ENCODE measurements at places on chromosomes 6 and 20. TPM values are rescaled to one million over a fixed set of nuclear protein-coding genes. Genes with fewer than 3 reads are reported as not detected.

The EPPIN gene
- polyA plus RNA-seq: not detected

The TBXT gene
- not detected for polyA plus RNA-seq

The SPATS1 gene
- polyA plus RNA-seq: not detected

The PGBD1 gene
- 2.3 TPM for polyA plus RNA-seq

The SLC17A1 gene
- not detected for polyA plus RNA-seq

The XKR7 gene
- polyA plus RNA-seq: under 0.01 TPM

The OR2B6 gene
- not detected for polyA plus RNA-seq

GRCh38 chr6:44696099-44696498 lies 308.6 kb downstream of the CDC5L start:
- DNase-seq: no peak

DNA sequence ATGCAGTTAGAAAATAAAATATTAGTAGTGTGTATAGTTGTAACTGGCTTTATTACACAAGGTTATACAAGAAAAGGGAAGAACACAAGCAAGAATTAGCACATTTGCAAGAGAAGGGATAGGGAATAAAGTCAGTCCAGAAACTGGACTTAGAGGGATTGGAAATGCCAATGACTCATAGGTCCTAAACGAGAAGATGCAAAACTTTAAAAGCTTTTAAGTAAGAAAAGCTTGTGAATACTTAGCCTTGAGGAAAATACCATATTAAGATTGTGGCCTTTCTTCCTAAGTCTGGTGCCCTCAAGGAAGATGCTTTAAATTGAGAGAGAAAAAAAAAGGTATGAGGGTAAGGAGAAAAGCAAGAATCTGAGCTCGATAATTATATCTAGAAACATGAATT lies 102.3 kb upstream of the MCHR2 start:
- no peak for DNase-seq

DNA sequence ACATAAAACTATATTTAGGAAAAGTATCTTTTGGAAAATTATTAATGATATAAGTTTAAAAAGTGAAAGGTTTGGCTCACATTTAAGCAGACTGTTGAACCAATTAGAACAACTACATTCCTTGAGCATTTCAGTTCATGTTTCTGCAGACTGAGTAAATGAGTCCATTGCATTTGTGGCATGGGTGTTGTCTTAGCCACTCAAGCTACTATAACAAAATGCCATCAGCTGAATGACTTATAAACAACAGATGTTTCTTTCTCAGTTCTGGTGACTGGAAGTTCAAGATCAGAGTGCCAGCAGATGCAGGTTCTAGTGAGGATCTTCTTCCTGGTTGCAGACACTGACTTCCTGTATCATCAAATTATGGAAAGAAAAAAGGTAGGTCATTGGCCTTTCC lies 67.1 kb upstream of the SLC2A12 start:
- no peak for DNase-seq

DNA sequence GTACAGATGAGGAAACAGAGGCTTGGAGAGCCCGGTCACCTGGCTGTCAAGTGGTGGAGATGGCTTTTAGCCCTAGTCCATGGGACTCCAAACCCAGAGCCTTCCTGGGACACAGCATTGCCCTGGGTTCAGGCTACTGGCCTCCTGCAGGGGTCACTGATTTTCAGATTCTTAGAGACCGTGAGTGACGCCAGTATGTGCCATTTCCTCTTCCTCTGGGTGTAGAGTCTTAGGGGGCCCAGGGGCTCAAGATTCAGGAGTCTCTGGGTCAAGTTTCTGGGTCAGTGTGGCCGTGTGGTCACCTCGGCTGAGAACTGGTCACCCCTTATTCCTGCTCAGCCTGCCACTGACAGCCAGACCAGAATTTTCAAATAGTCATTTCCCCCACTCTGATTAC lies 574 bp downstream of the ARHGAP40 start:
- DNase-seq: no peak

DNA sequence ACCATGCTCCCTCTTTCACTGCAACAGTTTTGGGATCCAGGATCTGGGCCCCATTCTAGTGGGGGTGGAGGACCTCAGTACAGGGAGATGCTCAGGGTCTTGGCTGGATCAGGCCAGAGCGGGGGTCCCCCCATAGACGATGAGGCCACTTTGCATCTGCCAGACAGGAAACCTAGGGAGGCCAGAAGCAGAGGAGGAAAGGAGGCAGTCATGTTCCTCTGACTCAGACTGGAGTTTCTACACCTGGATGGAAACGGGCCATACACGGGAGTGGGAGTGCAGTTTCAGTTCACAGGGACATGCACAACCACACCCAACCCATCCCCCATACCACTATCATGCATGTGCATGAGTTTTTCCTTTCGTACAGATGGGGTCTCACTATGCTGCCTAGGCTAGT lies 3.6 kb upstream of the EMILIN3 start:
- no peak for DNase-seq

GRCh38 chr20:2752567-2753460 lies 47.6 kb downstream of the CPXM1 start:
- DNase-seq: peak; percentile 72

DNA sequence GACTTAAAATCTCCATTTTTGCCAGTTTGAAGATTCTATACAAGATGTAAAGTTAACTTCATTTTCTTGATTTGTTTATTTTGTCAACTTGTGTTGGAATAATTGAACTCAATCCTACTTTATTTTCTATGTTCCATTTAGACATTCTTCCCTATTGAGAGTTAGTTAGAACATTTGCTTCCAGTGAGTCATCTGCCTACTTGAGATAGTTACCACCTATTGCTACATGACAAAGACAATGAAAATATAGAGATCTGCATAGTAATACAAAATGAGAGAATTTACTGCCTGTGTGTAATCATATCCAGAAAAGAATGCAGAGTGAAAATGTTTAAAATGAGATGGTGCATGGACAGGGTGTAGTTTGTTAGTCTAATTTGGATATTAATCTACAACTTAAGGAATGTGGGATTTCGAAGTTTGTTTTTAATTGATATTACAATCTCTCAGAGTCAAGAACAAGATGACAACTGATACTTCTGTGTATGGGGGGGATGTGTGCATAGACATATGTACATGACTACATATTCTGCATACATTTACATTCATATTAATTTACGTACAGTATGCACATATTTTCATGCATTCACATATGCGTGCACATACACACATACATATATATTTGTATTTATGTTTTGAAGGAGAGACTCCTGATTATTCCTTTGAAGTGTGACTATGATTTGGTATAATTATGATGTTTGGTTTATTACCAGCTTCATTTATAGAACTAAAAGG lies 420.1 kb downstream of the NKAIN2 start:
- DNase-seq: no peak

- no peak for DNase-seq
These were observed 17.5 kb downstream of the SLC52A3 start for GRCh38 chr20:750801-751200.

- no peak for DNase-seq
These were observed 106.3 kb downstream of the PREX1 start for GRCh38 chr20:48721324-48722001.

DNA sequence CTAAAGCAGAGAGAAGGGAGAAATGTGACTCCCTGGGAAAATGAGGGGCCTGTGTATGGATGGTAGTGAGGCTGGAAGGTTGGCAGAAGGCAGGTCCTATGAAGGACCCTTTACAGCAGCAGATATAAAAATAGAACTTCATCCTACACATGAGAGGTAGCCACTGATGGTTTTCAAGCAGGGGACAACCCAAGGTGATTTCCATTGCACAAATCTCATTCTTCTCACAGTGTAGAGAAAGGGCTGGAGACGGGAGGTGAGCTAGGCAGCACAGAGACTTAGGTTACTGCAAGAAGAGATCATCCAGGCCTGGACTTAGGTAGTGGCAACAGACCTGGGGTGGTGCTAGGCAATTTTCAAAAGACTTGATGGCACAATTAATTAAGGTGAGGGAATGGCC lies 30.7 kb downstream of the TRAM2 start:
- DNase-seq: no peak

DNA sequence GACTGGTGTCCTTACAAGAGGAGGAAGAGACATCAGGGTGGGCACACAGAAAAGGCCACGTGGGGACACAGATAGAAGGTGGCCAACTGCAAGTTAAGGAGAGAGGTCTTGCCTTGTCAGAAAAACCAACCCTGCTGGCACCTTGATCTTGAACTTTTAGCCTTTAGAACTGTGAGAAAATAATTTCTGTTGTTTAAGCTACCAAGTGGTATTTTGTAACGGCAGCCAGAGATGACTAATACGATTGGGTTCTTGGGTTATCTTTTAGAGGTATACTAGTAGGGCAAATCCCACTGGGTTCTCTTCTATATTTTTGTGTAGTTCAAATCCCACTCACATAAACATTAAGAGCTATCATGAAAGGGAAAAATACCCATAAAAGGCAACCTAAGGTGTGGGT lies 31.9 kb upstream of the ZBTB24 start:
- DNase-seq: no peak

DNA sequence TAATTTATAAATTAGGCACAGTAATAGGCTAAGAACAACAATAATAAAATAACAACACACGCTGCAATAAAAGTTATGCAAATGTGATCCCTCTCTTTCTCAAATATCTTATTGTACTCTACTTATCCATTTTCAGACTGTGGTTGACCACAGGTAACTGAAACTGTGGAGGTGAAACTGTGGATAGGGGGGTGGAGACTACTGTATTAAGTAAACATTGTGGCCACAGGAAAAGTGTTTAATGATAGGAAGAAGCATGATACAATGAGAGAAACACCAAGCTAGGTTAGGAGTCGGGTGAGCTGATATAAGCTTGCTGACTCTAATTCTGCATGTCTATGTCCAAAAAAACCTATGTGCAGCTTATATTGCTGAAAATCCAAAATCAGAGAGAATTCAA lies 23.0 kb downstream of the NHLRC1 start:
- no peak for DNase-seq
